ENCODE measurements at places on chromosomes 4 and X. TPM values are rescaled to one million over a fixed set of nuclear protein-coding genes. Genes with fewer than 3 reads are reported as not detected.

GRCh38 chrX:38656350-38656915 lies 95.1 kb downstream of the TSPAN7 start:
- no peak for DNase-seq
- H3K4me3 ChIP-seq, result no peak overlapping the region
- H3K27ac ChIP-seq, result no peak overlapping the region
- H3K36me3 ChIP-seq, result no peaks in the 10 kb centered on the region
- no peaks in the 10 kb centered on the region for H3K4me1 ChIP-seq
- H3K27me3 ChIP-seq, result peaks cover 4% of the 10 kb centered on the region

- peaks cover 8% of the 10 kb centered on the region for H3K4me1 ChIP-seq
- no peaks in the 10 kb centered on the region for H3K27me3 ChIP-seq
- H3K27ac ChIP-seq, result peak overlapping the region; percentile 65
- peak overlapping the region; percentile 87 for H3K4me3 ChIP-seq
- DNase-seq, result peak; percentile 27
- H3K36me3 ChIP-seq, result no peaks in the 10 kb centered on the region
These were observed 973 bp downstream of the ADAMTS3 start for GRCh38 chr4:72567821-72568675.

- peaks cover 3% of the 10 kb centered on the region for H3K27me3 ChIP-seq
- H3K36me3 ChIP-seq, result no peaks in the 10 kb centered on the region
- no peak overlapping the region for H3K27ac ChIP-seq
- no peaks in the 10 kb centered on the region for H3K4me1 ChIP-seq
- DNase-seq, result no peak
- H3K4me3 ChIP-seq, result no peak overlapping the region
These were observed 35.8 kb downstream of the CHRDL1 start for GRCh38 chrX:110759785-110760184.

GRCh38 chr4:166895771-166896170 lies 338.5 kb downstream of the SPOCK3 start:
- H3K27me3 ChIP-seq, result no peaks in the 10 kb centered on the region
- no peak overlapping the region for H3K4me3 ChIP-seq
- no peak overlapping the region for H3K27ac ChIP-seq
- H3K36me3 ChIP-seq, result no peaks in the 10 kb centered on the region
- H3K4me1 ChIP-seq, result no peaks in the 10 kb centered on the region
- no peak for DNase-seq

DNA sequence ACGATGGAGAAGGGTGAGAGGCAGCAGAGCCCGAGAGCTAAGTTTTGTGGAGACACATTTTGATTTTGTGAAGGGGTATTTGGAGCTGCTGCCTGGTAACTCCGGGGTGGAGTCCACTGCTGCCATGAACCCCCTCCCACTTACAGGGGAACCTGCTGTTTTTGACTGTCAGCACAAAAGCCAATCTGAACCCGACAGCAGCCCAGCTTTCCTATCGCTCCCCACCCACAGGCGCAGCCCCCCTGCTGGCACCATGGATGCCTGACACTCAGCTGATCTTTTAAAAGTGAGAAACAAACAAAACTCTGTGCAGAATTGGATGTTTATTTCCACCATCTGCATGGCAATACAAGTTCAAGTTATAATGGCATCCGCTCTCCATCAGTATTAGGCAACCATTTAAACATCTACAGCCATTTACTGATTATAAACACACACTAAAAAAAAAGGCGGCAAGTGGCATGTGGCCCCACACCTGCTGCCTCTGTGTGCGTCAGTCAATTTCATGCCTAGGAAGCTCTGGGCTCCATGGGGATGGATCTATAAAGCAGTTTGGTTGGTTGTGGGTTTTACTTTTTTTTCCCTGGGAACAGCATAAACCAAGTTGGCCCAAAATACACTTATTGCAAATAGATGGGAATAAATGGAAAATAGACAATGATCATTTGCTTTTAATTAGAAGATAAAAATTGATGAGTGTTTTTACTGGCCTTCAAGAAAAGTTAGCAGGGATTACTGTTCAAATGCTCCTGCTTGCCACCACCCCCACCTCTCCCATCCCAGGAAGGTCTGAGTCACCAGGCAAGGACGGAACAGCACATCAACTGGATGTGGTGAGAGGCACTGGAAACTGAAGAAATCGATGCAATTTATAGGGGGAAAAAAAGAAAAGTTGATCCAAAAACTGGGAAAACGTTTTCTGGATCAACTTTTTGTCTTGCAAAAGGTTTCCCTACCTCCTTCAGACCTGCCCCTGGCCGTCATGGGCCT lies 46.0 kb downstream of the SEPSECS start:
- no peak overlapping the region for H3K27ac ChIP-seq
- peaks cover 5% of the 10 kb centered on the region for H3K4me1 ChIP-seq
- H3K4me3 ChIP-seq, result no peak overlapping the region
- no peaks in the 10 kb centered on the region for H3K36me3 ChIP-seq
- DNase-seq, result peak; percentile 47

DNA sequence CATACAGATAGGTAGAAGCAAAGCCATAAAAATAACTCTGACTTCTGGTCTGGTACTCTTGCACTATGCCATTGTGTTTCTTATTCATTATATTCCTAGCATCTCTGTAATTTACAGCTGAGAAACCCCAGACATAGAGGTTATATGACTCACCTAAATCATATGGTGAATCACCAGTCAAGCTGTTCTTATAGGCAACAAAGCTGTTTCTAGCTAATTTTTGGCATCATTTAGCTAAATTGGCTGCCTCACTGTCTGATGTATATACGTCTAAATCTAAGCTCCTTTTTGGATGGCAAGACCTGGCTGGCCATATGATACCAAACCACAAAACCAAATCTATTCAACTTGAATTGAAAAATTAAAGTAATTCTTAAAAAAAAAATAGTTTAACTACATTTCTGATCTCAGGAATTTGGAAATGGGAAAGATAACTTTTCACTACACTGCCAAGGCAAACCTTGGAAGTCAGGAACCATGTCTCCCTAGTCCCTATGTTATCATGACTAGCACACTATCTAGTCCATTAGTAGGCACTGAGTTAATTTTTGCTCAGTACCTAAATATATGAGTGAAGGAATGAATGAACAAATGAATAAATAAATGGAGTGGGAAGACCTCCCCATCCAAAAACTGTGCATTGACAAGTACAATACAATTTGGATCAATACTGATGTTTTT lies 41.3 kb upstream of the STAG2 start:
- H3K4me3 ChIP-seq, result no peak overlapping the region
- no peaks in the 10 kb centered on the region for H3K36me3 ChIP-seq
- no peaks in the 10 kb centered on the region for H3K27me3 ChIP-seq

DNA sequence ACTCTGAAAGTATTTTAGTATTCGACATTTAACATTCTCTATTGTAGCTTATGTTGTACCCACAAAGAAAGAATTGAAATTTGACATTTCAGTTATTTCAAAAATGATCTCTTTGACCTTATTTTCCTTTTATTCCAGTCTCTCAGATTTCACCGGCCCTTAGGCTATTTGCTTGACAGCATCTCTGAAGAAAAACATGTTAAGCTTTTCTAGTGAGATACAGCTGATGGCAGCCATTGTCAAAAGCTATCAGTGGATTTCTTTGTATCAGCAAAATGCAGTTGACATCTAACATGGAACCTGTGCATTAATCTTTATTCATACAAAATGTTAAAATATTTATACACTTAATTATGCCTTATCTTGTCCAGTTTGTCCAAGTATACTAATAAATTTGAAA lies 16.7 kb downstream of the ZAR1 start:
- DNase-seq, result no peak
- peaks cover 2% of the 10 kb centered on the region for H3K36me3 ChIP-seq
- H3K4me3 ChIP-seq, result no peak overlapping the region

DNA sequence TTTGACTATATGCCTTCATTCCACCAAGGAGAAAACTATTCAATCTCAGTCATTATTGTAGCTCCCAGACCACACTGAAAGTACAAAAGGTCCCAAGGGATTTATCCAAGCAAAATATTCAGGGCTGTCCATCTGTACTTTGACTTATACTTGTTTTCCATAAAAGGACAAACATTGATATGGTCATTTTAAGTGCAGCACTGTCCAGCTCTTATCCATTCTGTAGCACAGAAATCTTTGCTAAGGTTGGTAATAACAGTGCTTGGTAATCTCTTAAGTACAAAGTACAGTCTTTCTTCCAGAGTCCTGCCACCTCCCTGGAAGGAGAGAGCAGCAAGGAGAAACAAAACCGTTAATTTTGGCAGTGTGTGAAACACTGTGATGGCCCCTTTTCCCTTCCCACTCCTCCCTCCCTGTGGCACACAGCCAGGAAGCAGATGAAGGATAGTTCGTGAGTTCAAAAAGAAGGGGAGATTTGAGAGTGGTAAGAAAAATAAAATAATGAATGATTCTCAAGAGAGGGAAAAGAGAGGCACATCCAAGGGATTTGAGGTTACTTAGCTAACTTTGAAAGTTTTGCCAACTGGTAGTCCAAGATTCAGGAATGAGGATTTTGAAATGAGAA lies 6.8 kb upstream of the CXCL2 start:
- H3K27ac ChIP-seq, result peak overlapping the region; percentile 36
- DNase-seq, result no peak
- H3K4me1 ChIP-seq, result no peaks in the 10 kb centered on the region
- H3K36me3 ChIP-seq, result no peaks in the 10 kb centered on the region
- no peaks in the 10 kb centered on the region for H3K27me3 ChIP-seq

DNA sequence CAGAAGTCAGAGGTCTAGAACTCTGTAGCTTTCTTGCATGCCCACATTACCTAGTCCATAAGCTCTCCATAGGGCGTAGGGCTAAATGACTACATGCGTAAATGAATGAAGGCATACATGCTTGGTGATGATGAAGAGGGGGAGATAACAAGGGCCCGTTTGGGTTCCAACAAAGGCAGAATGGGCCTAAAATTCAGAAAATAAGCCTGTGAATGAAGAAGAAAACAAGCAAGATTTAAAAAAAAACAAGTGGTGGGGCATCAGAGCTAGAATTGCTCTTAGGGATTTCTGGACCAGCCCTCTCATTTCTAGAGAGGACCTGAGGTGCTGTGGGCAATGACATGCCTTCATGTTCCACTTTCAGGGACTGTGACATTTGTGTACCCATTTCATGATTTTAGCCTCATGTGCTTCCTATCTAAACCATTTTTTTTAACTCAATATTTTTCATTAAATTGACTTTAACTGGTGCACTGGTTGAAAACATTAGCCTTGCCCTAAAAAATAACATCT lies 12.1 kb downstream of the GPRIN3 start:
- no peaks in the 10 kb centered on the region for H3K36me3 ChIP-seq
- no peak overlapping the region for H3K27ac ChIP-seq
- DNase-seq, result no peak
- H3K4me3 ChIP-seq, result no peak overlapping the region

GRCh38 chr4:92305878-92306520 lies 2.2 kb downstream of the GRID2 start:
- peak overlapping the region; percentile 75 for H3K4me3 ChIP-seq
- DNase-seq, result no peak
- H3K4me1 ChIP-seq, result peaks cover 18% of the 10 kb centered on the region

GRCh38 chr4:8332891-8333331 lies 63.4 kb downstream of the HTRA3 start:
- H3K4me3 ChIP-seq, result no peak overlapping the region
- no peak for DNase-seq
- no peak overlapping the region for H3K27ac ChIP-seq
- no peaks in the 10 kb centered on the region for H3K4me1 ChIP-seq
- H3K36me3 ChIP-seq, result no peaks in the 10 kb centered on the region

GRCh38 chr4:150375025-150375424 lies 206.9 kb upstream of the MAB21L2 start:
- H3K27me3 ChIP-seq, result no peaks in the 10 kb centered on the region
- no peaks in the 10 kb centered on the region for H3K36me3 ChIP-seq
- H3K27ac ChIP-seq, result no peak overlapping the region

GRCh38 chr4:116829187-116829586 lies 256.2 kb downstream of the TRAM1L1 start:
- H3K4me1 ChIP-seq, result no peaks in the 10 kb centered on the region
- no peaks in the 10 kb centered on the region for H3K36me3 ChIP-seq
- H3K4me3 ChIP-seq, result no peak overlapping the region
- H3K27me3 ChIP-seq, result no peaks in the 10 kb centered on the region
- no peak for DNase-seq

GRCh38 chrX:39992300-39992699 lies 105.5 kb downstream of the BCOR start:
- H3K36me3 ChIP-seq, result no peaks in the 10 kb centered on the region
- peaks cover 4% of the 10 kb centered on the region for H3K4me1 ChIP-seq
- H3K27me3 ChIP-seq, result peaks cover 4% of the 10 kb centered on the region
- H3K27ac ChIP-seq, result no peak overlapping the region
- DNase-seq, result no peak

DNA sequence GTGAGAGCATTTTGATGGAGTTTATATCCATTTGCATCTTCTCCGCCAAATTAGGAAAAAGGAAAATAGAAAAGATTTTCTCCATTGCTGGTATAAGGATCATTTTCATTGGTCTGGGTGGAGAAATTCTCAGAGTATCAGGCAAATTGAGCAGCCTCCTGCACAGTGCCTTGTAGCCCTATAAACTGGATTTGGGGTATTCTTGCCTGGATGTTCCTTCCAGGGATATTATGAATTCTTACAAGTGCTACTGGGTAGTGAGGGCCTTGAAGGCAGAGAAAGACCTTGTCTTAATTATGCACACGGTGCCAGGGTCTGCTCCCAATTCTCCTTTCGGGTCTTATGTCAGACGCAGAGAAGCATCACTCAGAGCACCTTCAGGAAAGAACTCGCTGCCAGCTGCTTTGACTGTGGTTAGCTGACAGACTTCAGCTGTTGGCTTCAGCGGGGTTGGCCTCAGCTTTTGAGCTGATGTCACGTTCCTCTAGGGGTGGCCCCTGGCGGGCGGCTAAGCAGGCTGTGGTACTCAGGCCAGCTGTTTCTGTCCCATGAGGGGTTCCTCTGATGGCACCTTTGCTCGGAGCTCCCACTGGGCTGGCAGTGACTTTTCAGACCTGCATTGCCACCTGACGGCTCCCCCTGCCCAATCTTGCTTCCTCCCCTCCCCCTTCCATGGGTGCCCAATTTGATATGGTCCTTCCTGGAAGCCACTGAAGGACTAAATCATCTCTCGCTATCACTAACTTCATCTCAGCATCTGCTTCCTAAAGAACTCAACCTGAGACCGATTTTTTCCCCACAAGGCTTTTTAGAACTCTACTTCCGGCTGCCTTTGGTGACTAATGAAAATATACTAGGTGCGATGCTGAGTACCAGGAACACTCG lies 519.5 kb downstream of the BCOR start:
- peaks cover 17% of the 10 kb centered on the region for H3K27me3 ChIP-seq
- H3K36me3 ChIP-seq, result no peaks in the 10 kb centered on the region
- H3K4me1 ChIP-seq, result peaks cover 25% of the 10 kb centered on the region
- H3K27ac ChIP-seq, result no peak overlapping the region
- no peak for DNase-seq

Gene RAB33A
- total RNA-seq, result 23.6 TPM

Gene MMRN1
- 35.9 TPM for total RNA-seq

Gene NDST3
- total RNA-seq, result 6.6 TPM

Gene CACNA1F
- total RNA-seq, result under 0.01 TPM

Gene C4orf51
- total RNA-seq, result not detected

Gene MAGEC1
- not detected for total RNA-seq

Gene CXCL5
- 0.40 TPM for total RNA-seq

Gene SAGE1
- not detected for total RNA-seq

Gene FREM3
- 1.5 TPM for total RNA-seq

Gene ETDB
- not detected for total RNA-seq

Gene PNMA6E
- total RNA-seq, result not detected

Gene GLOD5
- total RNA-seq, result not detected

Gene GPR82
- 0.10 TPM for total RNA-seq

All from spinal cord (tissue), 10 donors.